Renal cortex interstitium (tissue), 15 donors: ENCODE measurements at places on chromosomes 7 and 10. TPM values are rescaled to one million over a fixed set of nuclear protein-coding genes. Genes with fewer than 3 reads are reported as not detected.

- DNase-seq: no peak
These were observed at the start of gene EMX2 for GRCh38 chr10:117542706-117543224. Gene EMX2 (plus strand): TSS chr10:117542746. CDS start chr10:117543268, 522 bp downstream.

GRCh38 chr7:32152576-32152975 lies 82.4 kb upstream of the PDE1C start:
- no peak for DNase-seq

DNA sequence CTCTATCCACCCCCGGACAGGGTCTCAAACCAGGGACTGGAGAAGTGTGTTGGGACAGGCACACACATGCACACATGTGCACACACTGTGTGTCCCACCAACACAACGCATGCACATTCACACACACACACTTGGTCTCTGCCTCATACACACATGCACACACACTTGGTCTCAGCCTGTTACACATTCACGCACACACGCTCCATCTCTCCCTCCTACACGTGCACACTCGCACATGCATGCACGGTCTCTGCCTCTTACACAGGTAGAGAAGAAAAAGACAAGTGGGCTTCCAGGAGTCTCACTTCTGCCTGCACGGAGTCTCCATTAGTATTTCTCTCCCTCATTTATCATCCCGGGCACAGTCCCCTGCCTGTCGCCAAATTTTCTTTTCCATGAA lies 171.2 kb downstream of the EBF3 start:
- no peak for DNase-seq

DNA sequence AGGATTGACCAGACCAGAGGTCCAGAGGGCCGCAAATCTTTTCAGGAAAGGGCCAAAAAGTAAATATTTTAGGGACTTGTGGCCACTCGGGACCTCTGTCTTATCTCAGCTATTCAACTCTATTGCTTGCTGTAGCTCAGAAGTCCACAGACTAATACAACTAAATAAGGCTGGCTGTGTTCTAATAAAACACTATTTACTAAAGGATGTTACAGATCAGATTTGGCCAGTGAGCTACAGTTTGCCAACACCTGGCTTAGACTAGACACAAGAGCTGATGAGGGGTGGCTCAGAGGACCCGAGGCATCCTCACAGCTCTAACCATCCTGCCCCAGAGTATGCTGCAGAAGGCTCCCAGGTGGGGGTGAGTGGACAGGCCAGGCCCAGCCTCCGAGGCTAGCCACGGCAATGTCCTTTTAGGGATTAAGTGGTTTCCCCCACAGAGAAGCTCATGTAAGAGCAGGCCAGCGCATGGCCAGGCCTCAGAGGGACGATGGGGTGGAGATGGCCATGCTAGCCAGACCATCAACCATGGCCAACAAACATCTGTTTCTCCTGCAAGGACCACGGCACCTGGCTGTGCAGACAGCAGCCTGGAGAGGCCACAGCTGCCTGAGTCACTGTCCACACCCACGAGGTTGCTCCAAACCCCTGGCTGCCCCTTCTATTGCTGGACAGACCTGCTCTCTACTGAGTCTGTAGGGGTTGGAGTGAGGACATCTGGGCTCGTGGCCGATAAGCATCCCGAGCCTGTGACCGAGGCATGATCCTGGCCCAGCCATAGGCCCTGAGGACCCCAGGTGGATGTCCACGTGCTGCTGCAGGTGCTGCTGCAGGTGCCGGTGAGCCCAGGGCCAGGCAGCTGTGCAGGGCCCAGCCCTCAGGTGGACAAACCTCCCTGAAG lies 76.5 kb downstream of the AFAP1L2 start:
- no peak for DNase-seq

XRCC2 gene
- polyA plus RNA-seq: 8.9 TPM

DNA sequence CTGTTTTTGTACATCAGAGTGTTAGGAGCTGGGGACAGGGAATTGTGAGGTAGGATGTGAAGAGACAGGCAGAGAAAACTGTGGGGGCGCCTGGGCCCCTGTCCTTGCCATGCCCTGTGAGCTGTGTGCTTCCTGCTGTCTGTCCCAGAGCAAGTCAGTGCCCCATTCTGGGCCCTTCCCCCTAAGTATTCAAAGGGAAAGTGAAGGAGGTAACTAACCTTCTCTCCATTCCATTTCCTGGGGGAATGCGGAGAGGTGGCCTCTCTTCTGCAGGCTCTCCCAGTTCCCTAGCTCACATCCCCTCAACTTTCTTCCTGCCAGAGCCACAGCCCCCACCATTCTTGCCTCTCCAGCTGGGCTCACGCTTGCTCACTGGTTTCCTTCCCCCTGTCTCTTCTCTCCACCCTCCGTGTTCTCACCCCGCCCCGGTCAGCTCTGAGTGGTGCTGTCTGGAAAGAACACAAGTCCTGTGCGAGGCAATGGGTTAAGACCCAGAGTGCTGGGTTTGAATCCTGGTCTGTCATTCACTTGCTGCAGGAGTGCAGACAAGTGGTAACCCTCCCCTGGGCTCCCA lies 9.7 kb upstream of the VSIR start:
- DNase-seq: no peak

CYP2C19 gene
- polyA plus RNA-seq: 0.29 TPM

LEP gene
- polyA plus RNA-seq: 0.16 TPM

GRCh38 chr7:25262586-25262985 lies 34.3 kb upstream of the NPVF start:
- DNase-seq: no peak

DNA sequence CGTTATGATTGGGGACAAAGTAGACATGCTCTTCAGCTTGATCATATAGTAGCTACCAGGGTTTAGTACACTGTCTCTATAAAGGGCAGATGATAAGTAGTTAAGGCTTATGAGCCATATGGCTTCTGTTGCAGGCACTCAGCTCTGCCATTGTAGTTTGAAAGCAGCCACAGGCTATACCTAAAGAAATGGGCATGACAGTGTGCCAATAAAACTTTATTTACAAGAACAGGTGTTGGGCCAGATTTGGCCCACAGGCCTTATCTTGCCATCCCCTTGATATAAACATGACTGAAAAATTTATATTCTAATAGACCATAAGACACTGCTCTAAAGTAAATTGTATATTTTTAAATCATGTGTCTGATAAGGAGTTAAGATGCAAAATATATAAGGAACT lies 36.6 kb downstream of the GRK5 start:
- no peak for DNase-seq

KLF14 gene
- polyA plus RNA-seq: 0.82 TPM

- DNase-seq: no peak
These were observed 370.2 kb downstream of the GATA3 start for GRCh38 chr10:8424555-8425211.

GRCh38 chr7:35985126-35985754 lies 167.8 kb upstream of the EEPD1 start:
- DNase-seq: peak; percentile 59

DNA sequence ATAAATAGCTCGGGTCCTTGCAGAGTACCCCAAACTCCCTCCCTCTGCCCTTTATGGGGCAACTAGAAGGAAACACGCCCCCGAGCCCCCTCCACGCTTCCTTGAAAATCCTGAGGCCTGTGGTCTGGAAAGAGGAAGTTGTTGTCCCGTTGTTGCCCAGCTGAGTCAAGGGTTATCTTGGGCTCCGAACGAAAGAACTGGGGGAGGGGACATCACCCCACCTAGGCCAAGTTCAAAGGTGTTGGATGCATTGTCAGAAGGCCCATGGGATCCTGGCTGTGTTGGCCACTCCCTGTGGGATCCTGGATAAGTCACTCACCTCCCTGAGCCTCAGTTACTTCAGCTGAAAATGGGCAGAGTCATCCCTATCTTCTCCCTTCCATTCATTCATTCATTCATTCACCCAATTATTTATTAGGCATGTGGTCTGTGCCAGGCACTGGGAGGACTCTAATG lies at the start of gene CCL24:
Gene CCL24, minus strand, starts transcription at position 26 of the 456 bp plus-strand sequence. CDS start 91 bp downstream, outside the sequence.
- DNase-seq: no peak

TAS2R4 gene
- 1.6 TPM for polyA plus RNA-seq

- no peak for DNase-seq
These were observed 118.2 kb downstream of the ZNF22 start for GRCh38 chr10:45118929-45119328.

DNA sequence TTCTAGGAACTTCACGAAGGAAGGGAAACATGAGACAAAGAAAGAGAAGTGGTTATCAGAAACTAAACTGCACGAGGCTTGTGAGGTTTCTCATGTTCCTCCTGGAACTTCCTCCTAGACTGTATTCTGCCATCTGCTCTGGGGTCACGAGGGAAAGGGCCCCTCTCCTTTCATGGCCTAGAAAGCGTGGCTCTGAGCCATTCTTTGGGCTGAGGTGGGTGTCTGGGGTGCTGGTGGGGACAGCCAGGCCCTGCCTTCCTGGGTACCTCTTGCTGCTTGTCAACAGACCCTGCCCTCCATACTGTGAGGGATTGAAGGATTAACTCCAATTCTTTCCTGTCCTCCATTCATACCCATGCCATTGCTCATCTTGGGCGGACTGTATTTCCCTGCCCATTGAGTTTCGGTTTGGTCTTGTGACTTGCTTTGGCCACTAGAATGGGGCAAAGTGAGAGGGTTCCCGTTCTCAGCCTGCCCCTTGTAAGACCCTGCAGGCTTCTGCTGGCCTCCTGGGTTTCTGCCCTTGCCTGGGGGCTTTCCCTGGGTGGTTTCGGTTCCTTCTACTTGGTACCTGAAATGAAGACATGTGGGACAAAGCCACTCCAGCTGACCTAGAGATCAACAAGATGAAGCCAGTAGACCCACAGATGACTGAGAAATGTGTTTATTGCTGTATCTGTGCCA lies 14.9 kb upstream of the GIMAP8 start:
- no peak for DNase-seq

DNA sequence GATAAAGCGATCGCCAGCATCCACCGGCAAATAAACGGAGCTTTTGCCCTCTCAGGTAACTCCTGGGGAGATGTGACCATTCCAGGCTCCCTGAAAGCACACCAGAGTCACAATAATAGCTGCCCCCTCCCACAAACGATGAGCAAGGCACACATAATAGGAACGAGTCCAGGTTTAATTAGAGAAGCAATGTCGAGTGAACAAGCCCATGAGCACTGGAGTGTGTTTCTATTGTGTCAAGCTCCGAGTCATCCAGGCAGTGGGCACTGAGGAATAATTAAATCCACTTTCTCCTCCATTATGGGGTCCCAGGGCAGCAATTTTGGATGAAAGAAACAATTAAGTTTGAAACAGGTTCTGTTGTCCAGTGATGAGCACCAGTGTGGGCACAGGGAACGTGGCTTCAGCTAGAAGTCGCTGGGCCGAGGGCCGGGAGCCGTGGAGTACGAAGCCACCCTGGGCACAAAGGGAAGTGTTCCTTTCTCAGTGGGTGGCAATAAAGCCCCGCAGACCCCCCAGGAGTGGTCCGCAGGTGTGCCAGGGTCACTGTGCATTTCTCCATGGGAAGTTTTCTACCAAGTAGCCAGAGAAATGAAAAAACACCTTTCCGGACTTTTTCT lies 12.0 kb downstream of the PNLIPRP2 start:
- no peak for DNase-seq

GRCh38 chr10:131181456-131181855 lies 130.1 kb downstream of the TCERG1L start:
- DNase-seq: no peak

EMX2 gene
- 154 TPM for polyA plus RNA-seq

DNA sequence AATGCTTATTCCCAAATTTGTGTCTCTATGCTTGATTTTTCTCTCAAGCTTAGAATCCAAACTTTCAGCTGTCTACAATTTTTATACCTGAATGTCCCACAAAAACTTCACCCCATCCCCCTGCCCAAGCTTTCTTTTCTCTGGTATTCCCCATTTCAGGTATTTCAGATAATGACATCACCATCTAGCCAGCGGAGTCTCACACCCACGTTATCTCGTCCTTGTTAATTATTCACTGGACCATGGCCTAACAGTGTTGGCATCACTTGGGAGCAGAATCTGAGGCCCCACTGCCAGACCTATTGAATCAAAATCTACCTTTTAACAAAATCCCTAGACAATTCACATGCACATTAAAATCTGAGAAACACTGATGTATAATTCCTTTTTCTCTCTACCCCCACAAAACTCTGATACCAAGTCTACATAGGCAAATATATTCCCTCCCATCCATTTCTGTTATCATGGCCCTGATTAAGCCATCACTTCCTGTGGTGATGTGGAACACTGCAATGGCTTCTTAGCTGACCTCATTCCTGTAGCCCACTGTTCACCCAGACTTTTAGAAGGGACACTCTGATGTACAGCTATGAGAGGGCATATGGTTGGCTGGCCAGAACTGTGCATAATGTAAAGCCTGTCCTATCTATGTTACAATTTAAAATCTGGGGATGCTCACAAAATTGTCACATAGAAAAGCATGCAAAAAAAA lies 31.4 kb downstream of the ZNF438 start:
- no peak for DNase-seq

PTPN20 gene
- polyA plus RNA-seq: 6.1 TPM

GRCh38 chr10:113127901-113128283 lies 177.8 kb downstream of the TCF7L2 start:
- DNase-seq: no peak

DNA sequence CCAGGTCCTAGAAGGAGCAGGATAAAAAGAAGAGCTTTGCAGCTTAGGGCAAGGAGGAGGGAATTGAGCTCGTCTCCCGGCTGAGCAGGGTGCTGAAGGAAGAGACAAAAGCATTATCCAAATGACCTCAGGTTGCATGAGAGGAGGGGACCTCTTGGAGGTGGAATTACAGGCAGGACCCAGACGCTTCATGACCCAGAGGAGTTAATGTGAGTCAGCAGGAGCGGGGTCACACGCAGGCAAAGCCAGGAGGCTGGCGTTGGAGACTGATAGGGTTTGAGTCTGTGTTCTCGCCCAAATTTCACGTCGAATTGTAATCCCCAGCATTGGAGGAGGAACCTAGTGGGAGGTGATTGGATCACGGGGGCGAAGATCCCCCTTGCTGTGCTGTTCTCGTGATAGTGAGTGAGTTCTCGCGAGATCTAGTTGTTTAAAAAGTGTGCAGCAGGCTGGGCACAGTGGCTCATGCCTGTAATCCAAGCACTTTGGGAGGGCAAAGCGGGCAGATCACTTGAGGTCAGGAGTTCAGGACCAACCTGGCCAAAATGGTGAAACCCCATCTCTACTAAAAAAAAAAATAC lies 63.7 kb upstream of the AUTS2 start:
- no peak for DNase-seq

DNA sequence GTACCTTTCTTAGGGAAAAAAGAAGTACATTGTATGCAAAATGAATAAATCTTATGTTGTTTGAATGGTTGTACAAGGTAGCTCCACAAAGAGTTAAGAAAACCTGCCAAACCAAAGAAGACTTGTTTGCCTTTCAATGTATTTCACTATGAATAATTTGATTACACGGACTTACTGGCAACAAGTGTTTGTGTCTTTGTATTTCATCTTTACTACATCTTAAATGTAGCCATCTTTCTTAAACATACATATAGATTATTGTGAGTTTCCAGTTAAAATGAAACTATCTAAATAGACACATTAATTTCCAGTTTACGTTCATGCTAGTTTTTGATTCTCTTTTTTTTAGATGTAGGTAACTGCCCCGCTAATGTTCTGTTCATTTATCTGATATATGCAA lies 2.8 kb downstream of the PRKG1 start:
- no peak for DNase-seq

- no peak for DNase-seq
These were observed 283.3 kb downstream of the PPP1R3A start for GRCh38 chr7:113635492-113635891.
